NCI-H460 (cell line): ENCODE measurements at places on chromosomes 13 and 19. TPM values are rescaled to one million over a fixed set of nuclear protein-coding genes. Genes with fewer than 3 reads are reported as not detected.

- peak; percentile 54 for DNase-seq
Measured at GRCh38 chr19:13164343-13165161, 14.3 kb downstream of the IER2 start.

GRCh38 chr13:112859817-112860190 lies 109.2 kb upstream of the MCF2L start:
- DNase-seq, result no peak

DNA sequence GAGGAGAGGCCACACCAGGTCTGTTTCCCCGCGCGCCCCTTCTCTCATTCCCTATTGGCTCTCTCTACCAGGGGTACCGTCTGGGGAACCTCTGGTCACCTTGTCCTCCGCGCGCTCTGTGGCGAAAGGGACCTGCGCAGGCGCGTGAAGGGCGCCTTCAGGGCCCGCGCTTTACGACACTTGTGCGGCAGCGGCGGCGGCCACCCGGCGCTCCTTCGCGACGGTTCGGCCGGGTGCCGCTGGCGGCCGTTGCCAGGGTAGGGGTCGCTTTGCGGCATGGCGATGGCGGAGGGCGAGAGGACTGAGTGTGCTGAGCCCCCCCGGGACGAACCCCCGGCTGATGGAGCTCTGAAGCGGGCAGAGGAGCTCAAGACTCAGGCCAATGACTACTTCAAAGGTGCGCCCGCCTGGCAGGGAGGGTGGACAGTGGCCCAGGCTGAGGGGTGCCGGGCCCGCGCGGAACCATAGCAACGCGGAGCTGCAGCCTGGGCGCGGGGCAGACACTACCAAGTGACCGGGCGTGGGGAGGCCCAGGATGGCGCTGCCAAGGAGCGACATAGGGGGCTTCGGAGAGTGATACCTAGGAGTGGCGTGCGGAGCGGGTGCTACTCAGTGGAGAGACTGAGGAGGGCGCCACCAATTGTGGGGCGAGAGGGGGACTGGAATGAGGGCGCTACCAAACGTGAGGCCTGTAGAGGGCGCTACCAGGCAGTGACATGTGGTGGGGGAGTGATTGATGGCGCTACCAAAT lies at the start of gene PPP5C:
Gene PPP5C, plus strand, starts transcription at position 267 of the 751 bp plus-strand sequence. Its CDS starts 10 bp downstream, at position 277.
- DNase-seq, result peak; percentile 85

GRCh38 chr13:39904959-39905358 lies 249.5 kb downstream of the COG6 start:
- no peak for DNase-seq

DNA sequence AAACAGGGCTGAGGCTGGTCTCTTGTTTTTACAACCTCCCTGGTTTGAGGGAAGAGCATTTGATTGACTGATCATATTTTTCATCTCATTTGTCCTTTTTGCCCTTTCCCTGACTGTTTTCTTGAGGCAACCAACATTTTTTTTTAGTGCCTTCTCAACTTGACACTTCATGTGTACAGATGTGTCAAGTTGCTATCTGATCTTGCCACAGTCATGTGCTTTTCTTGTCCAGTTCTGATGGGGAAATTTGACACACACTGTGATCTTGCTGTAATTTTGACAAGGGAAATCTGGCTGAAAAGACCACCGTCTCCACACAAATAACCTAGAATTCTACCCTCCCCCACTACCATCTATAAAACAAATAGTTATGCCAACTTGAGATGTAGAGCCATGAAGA lies 329.6 kb downstream of the KCTD12 start:
- no peak for DNase-seq

VRK3 gene
- 17.8 and 19.4 TPM in 2 replicates for total RNA-seq

- DNase-seq, result no peak
Measured at GRCh38 chr13:49308921-49309408, 61.2 kb downstream of the CDADC1 start.

- DNase-seq, result no peak
Measured at GRCh38 chr13:112983042-112983305, 14.0 kb downstream of the MCF2L start.

GRCh38 chr13:31011901-31012654 lies 79.6 kb downstream of the TEX26 start:
- DNase-seq, result no peak

GRCh38 chr19:29875931-29876330 lies 64.1 kb downstream of the CCNE1 start:
- DNase-seq, result no peak

- DNase-seq, result peak; percentile 65
Measured at GRCh38 chr19:2524840-2525723, 49.2 kb downstream of the GADD45B start.

TPTE2 gene
- not detected in 2 replicates for total RNA-seq
